ENCODE measurements at places on chromosomes 5 and 9. TPM values are rescaled to one million over a fixed set of nuclear protein-coding genes. Genes with fewer than 3 reads are reported as not detected.

- no peak overlapping the region for H3K27ac ChIP-seq
- no peaks in the 10 kb centered on the region for H3K27me3 ChIP-seq
- DNase-seq, result no peak
- no peaks in the 10 kb centered on the region for H3K4me1 ChIP-seq
Measured at GRCh38 chr5:119750887-119751733, 121.8 kb downstream of the FAM170A start.

DNA sequence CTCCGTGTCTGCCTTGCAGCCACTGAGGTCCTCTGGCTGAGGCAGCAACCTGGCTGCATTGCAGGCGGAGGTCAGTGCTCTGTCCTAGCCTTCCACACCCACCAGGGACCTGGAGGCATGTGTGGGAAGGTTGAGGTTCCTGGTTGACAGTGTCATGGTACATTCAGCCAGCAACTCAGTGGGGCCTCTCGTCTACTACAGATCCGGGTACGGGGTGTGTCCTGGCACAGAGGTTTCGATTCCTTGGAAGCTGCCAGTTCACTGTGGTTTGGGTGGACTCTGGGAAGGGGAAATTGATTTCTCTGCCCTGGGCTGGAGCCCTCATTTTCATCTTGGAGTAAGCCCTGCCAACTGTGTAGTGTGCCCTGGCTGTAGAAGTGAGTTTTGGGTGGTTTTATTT lies 45.1 kb downstream of the PDE8B start:
- H3K36me3 ChIP-seq, result no peaks in the 10 kb centered on the region
- peaks cover 5% of the 10 kb centered on the region for H3K4me1 ChIP-seq
- H3K4me3 ChIP-seq, result no peak overlapping the region
- H3K27me3 ChIP-seq, result no peaks in the 10 kb centered on the region

- no peak overlapping the region for H3K4me3 ChIP-seq
- no peaks in the 10 kb centered on the region for H3K27me3 ChIP-seq
- peaks cover 10% of the 10 kb centered on the region for H3K4me1 ChIP-seq
- no peak for DNase-seq
Measured at GRCh38 chr5:173909199-173909598, 21.1 kb downstream of the CPEB4 start.

- H3K27ac ChIP-seq, result no peak overlapping the region
- H3K4me3 ChIP-seq, result no peak overlapping the region
- H3K36me3 ChIP-seq, result peaks cover 59% of the 10 kb centered on the region
- H3K27me3 ChIP-seq, result no peaks in the 10 kb centered on the region
- no peak for DNase-seq
Measured at GRCh38 chr9:134390537-134390936, 64.3 kb downstream of the RXRA start.

GRCh38 chr5:32144378-32145207 lies 29.5 kb downstream of the GOLPH3 start:
- H3K4me1 ChIP-seq, result peaks cover 11% of the 10 kb centered on the region
- H3K27me3 ChIP-seq, result no peaks in the 10 kb centered on the region
- H3K27ac ChIP-seq, result no peak overlapping the region
- no peak overlapping the region for H3K4me3 ChIP-seq

- DNase-seq, result no peak
- H3K27ac ChIP-seq, result no peak overlapping the region
- H3K27me3 ChIP-seq, result no peaks in the 10 kb centered on the region
- H3K4me3 ChIP-seq, result no peak overlapping the region
Measured at GRCh38 chr5:90084342-90084741, 325.2 kb downstream of the CETN3 start.

Gene OCLN
- 10.0 TPM for total RNA-seq

DNA sequence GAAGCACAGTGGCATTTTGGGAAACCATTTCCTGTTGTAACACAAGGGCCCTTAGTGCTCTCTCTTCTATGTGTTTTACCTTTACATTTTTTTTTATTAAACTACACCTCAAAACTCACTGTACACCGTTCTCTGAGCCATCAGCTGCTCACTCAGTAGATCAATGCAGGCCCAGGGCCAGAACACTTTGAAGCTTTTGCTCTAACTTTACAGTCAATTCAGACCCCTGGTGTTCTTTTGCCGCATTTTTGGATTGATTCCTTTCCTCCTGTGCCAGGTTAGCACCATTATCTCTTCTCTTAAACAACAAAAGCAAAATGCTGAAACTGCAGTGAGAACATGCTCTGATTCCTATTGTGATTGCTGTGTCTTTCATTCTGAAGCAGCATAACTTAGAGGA lies 269.8 kb upstream of the RGMB start:
- H3K4me3 ChIP-seq, result no peak overlapping the region
- H3K36me3 ChIP-seq, result no peaks in the 10 kb centered on the region
- H3K4me1 ChIP-seq, result no peaks in the 10 kb centered on the region
- H3K27me3 ChIP-seq, result no peaks in the 10 kb centered on the region
- no peak for DNase-seq
- H3K27ac ChIP-seq, result no peak overlapping the region

Gene DNAI1
- 24.8 TPM for total RNA-seq

Gene TAF11L10
- total RNA-seq, result not detected

DNA sequence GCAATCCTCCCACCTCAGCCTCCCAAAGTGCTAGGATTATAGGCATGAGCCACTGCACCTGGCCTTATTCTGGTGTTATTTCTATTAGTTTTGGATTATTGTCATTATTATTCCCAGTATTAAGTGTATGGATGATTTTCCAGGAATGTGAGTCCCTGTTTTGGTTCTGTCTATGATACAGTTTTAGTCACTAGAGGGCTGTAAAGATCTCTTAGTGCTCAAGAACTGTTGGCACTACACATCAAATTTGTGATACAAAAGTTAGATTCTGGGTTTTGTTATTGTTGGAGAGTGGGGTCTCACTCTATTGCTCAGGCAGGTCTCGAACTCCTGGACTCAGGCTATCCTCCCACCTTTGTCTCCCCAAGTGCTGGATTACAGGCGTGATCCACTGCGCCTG lies 12.1 kb downstream of the CCL28 start:
- no peak overlapping the region for H3K27ac ChIP-seq
- H3K4me3 ChIP-seq, result no peak overlapping the region
- H3K36me3 ChIP-seq, result no peaks in the 10 kb centered on the region
- H3K27me3 ChIP-seq, result peaks cover 12% of the 10 kb centered on the region

Gene INSL6
- total RNA-seq, result not detected

GRCh38 chr9:117825609-117826347 lies 121.6 kb downstream of the TLR4 start:
- no peaks in the 10 kb centered on the region for H3K4me1 ChIP-seq
- no peaks in the 10 kb centered on the region for H3K36me3 ChIP-seq
- DNase-seq, result no peak
- H3K27me3 ChIP-seq, result no peaks in the 10 kb centered on the region

Gene ALDH1B1
- 13.6 TPM for total RNA-seq

DNA sequence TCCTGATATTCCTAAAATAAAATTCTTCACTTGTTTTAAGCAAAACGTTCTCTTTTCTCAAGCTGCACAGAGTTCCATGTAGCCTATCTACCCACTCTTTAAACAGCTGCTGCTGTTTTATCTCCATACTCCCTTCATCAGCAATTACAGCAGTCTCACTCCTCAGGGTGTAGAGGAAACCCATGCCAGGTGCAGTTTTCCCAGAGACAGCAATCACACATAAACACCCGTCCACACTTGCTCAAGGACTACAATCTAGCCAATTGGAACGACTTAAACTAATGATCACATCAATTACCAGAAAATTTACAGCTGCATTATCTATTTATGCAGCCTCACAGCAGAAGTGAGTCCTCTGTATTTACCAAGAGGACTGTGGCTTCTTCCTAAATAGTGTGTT lies 141.7 kb downstream of the HTR1A start:
- no peaks in the 10 kb centered on the region for H3K36me3 ChIP-seq
- no peak overlapping the region for H3K27ac ChIP-seq
- H3K4me1 ChIP-seq, result no peaks in the 10 kb centered on the region
- no peak for DNase-seq
- H3K27me3 ChIP-seq, result no peaks in the 10 kb centered on the region
- no peak overlapping the region for H3K4me3 ChIP-seq

Gene NMUR2
- 0.83 TPM for total RNA-seq

- H3K4me1 ChIP-seq, result no peaks in the 10 kb centered on the region
- H3K4me3 ChIP-seq, result no peak overlapping the region
- DNase-seq, result no peak
- no peaks in the 10 kb centered on the region for H3K36me3 ChIP-seq
- no peak overlapping the region for H3K27ac ChIP-seq
- H3K27me3 ChIP-seq, result no peaks in the 10 kb centered on the region
Measured at GRCh38 chr5:65157906-65158603, 323.7 kb downstream of the ADAMTS6 start.

Gene EQTN
- total RNA-seq, result 0.61 TPM

GRCh38 chr9:37498457-37498856 lies 12.7 kb downstream of the POLR1E start:
- H3K4me3 ChIP-seq, result no peak overlapping the region
- H3K27me3 ChIP-seq, result no peaks in the 10 kb centered on the region
- no peak for DNase-seq
- no peak overlapping the region for H3K27ac ChIP-seq

- H3K27me3 ChIP-seq, result no peaks in the 10 kb centered on the region
- no peaks in the 10 kb centered on the region for H3K36me3 ChIP-seq
- H3K4me3 ChIP-seq, result no peak overlapping the region
- DNase-seq, result no peak
Measured at GRCh38 chr5:62717301-62717933, 138.8 kb downstream of the LRRC70 start.

Gene CENPK
- total RNA-seq, result 16.0 TPM

DNA sequence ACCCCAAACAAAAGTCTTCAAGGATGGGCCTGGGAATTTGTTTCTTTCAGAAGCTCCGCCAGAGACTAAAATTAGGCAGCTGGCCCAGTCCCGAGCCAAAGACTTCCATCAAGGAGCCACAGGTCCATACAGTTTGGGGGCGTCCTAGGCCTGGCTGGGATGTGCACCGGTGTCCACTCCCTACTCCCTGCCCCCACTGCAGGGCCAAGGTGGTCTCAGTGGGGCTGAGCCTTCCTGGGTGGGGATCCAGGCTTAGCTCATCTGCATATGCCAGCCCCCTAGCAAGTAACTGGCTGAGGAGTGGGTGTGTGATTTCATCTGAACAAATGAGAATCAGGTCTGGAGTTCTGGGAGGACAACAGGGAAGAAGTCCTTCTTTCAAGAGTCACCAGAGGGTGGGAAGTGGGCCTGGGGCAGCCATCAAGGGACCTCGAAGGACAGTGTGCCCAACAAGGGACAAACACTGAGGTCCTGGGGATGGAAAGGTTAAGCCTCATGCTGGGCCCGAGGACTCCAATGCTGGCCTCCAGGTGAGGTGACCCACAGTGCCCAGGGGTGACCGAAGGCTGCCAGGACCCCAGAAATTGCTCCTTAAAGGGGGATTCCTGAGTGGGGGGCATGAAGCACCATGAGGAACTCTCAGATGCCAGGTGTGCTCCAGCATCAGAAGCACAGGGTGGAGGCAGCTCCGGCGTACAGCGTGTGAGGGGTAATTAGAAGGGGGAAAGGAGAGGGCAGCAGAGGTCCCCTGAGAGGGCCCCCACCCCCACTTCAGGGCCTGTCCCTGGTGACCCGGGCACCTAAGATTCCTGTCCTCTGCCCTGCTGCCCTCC lies 91.3 kb downstream of the ZNF354C start:
- no peak overlapping the region for H3K4me3 ChIP-seq
- H3K27ac ChIP-seq, result no peak overlapping the region
- DNase-seq, result no peak
- H3K36me3 ChIP-seq, result peaks cover 32% of the 10 kb centered on the region
- H3K4me1 ChIP-seq, result no peaks in the 10 kb centered on the region

GRCh38 chr5:150641006-150641570 lies 628 bp downstream of the SYNPO start:
- H3K4me3 ChIP-seq, result no peak overlapping the region
- no peaks in the 10 kb centered on the region for H3K36me3 ChIP-seq
- H3K4me1 ChIP-seq, result peaks cover 61% of the 10 kb centered on the region
- H3K27ac ChIP-seq, result peak overlapping the region; percentile 42
- no peaks in the 10 kb centered on the region for H3K27me3 ChIP-seq
- no peak for DNase-seq

DNA sequence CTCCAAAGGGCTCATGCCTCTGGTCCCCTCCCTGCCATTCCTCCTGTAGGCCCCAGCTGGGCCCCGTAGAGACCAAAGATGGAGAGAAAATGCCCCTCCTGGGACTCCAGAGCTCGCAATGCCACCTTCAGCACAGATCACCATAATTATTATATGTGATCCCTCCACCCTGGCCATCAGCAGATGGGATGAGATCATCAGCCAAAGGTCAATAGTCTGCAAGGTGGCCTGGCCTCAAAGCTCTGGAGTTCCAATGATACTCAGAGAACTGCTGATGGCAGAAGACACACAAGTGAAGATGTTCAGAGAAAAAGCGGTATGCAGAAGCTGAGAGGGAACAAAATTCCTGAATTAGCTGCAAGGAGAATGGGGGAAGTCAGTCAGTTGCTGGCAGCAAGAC lies 5.0 kb downstream of the RPP25L start:
- H3K4me1 ChIP-seq, result peaks cover 30% of the 10 kb centered on the region
- DNase-seq, result no peak
- no peak overlapping the region for H3K4me3 ChIP-seq
- H3K27me3 ChIP-seq, result no peaks in the 10 kb centered on the region
- peaks cover 7% of the 10 kb centered on the region for H3K36me3 ChIP-seq

- H3K4me3 ChIP-seq, result no peak overlapping the region
- H3K27ac ChIP-seq, result no peak overlapping the region
- DNase-seq, result peak; percentile 87
- no peaks in the 10 kb centered on the region for H3K4me1 ChIP-seq
Measured at GRCh38 chr5:16315501-16315900, 135.9 kb upstream of the MARCHF11 start.

DNA sequence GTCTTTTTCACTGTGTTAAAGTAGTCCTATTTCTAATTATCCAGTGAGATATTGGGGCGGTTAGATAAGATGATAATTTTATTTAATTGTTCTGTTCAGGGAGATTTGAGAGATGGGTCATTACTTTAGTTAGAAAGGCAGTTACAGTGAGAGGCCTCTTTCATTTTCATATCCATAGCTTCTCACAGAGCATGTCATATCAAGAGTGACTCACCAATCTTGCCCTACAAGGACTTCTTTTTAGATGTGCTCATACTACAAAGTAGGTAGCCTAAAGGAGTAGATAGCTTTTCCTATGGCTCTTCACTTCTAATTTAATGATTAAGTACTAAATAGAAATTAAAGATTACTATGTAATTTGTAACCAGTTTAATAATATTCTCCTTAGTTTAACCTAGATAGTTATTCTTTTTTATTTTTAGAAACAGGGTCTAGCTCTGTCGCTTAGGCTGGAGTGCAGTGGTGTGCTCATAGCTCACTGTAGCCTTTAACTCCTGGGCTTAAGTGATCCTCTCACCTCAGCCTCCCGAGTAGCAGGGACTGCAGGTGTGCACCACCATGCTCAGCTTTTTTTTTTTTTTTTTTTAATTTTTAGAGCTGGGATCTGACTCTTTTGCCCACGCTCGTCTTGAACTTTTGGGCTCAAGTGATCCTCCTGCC lies 71.0 kb downstream of the FER start:
- no peak for DNase-seq
- no peaks in the 10 kb centered on the region for H3K27me3 ChIP-seq
- no peak overlapping the region for H3K4me3 ChIP-seq
- H3K27ac ChIP-seq, result no peak overlapping the region

DNA sequence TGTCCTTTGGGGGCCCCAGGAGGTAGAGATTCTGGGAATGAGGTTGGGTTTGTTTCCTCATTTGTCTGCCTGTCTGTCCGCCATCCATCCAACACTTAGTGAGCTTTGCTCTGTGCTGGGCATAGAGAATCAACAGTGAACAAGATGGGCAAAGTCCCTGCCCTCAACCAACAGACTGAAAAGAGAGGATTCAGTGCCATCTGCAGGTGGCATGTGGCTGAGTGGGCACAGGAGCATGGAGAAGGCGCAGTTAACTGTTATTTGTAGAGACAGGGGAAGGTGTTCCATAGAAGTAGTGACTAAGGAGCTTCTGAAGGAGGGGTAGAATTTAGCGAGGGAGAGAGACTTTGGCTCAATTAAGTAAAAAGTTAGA lies 23.1 kb downstream of the POLR1E start:
- no peak for DNase-seq
- H3K27me3 ChIP-seq, result no peaks in the 10 kb centered on the region
- no peaks in the 10 kb centered on the region for H3K4me1 ChIP-seq
- no peak overlapping the region for H3K4me3 ChIP-seq
- no peak overlapping the region for H3K27ac ChIP-seq

Gene STKLD1
- 1.2 TPM for total RNA-seq

All from spinal cord (tissue), 10 donors.